ENCODE measurements at places on chromosomes 2 and 18.
A peak's percentile ranks its signal among the peaks of the same experiment; 100 is the strongest.

DNA sequence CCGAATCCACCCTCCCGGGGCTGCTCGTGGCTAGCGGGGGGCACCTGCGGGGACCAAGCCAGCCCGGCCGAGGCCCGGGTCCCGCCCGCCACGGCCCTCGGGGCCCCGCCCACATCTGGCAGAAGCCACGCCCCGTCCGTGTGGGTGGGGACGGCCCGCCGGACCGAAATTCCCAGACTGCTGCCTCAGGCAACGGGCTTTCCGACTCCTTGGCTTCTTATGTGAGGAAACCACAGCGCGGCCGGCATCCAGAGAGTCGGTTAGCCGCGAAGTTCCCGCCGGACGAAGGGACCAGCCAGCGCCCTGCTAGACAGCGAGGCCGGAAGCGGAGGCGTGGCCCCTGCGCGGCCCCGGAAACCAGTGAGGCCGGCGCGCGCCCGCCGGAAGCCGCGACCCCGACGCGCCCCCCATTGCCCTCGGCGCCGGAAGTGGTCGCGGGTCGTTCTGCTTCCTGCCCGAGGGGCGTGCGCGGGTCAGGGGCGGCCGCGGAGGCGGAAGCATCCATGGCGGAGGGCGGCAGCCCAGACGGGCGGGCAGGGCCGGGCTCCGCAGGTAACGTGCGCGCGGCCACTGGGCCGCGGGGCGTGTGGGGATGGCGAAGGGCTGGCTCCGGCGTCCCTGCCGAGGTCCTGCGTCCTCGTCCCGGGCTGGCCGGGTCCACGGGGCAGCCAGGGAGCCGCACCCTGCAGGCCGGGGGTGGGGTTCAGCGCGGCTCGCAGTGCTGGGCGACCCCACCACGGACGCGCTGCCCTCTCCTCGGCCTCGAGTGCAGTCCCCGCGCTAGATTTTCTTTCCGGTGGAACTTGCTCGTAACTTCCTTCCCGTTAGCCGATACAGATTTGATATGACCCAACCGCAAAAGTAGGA is at the start of gene ASB1:
Gene ASB1, plus strand, starts transcription at position 360 of the 867 bp plus-strand sequence. Its CDS starts 144 bp downstream, at position 504.
- DNase-seq, result peak; percentile 64

GRCh38 chr2:152497481-152498052 is 162.6 kb downstream of the FMNL2 start:
- no peak for DNase-seq

GRCh38 chr2:3174626-3175567 is 202.7 kb downstream of the EIPR1 start:
- DNase-seq, result no peak

GRCh38 chr2:102664471-102664909 is 45.1 kb downstream of the SLC9A2 start:
- DNase-seq, result no peak

DNA sequence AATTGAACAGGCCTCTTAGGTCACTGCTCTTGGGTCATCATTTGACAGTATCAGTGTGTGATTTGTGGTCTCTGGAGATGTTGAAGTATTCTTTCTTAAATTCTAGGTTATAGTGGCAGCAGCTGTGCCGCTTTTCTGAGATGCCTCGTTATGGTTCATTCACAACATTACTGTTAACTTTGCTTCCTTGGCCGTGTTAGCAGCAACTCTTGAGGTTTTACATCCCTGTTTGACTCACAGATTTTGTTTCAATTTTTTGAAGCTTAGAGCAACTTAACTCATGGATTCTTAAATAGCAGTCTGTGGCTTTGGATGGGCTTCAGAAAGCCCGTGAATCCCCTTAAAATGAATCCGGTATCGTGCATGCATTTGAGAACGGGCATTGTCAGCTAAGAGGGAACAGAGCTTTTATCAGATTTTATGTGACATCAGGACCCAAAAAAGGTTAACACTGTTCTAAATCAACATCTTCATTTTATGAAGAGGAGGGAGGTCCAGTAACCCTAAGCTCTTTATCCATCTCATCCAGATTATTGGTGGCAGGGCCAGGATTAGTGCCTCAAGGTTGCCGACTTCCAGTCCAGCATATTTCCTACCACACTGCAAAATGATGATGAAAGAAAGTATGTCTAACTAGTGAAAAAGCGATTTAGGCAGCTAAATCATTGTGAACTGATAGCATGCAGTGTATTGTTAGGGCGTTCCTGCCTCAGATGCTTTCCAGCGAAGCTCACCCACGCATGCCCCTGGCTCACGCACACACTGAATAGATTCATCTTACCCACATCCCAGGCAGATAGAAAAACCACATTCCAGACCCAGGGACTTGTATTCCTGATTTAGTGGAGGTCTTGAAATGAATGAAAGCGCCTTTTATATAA is 5.1 kb downstream of the TRIB2 start:
- DNase-seq, result no peak

- DNase-seq, result no peak
Measured at GRCh38 chr2:236158969-236159777, 9.0 kb downstream of the GBX2 start.

DNA sequence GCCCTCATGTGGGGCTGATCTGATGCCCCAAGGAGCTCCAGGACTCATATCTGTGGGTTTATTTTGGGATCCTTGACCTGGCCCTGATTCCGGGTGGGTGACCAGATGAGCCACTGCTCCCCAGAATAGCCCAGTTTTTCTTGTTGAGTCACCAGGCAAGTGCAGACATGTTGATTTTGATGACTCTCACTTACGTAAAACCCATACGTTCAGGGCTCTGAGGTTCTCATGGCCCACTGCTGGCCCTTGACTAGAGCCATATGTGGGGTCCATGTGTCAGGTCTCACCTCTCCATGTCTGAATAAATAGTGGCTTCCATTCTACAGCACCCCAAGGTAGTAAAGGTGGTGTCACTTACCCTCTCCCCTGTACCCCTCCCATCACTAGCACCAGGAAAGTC is 41.9 kb downstream of the CDC42EP3 start:
- no peak for DNase-seq

All from NCI-H1930 (cell line).